ENCODE measurements at places on chromosomes 3 and 15.

- DNase-seq = no peak
- H3K4me1 ChIP-seq = peaks cover 10% of the 10 kb centered on the region
- no peak overlapping the region for H3K27ac ChIP-seq
- H3K4me3 ChIP-seq = no peak overlapping the region
- peaks cover 3% of the 10 kb centered on the region for H3K36me3 ChIP-seq
Measured at GRCh38 chr3:128359060-128359664, 107.5 kb downstream of the DNAJB8 start.

- no peak overlapping the region for H3K4me3 ChIP-seq
- no peaks in the 10 kb centered on the region for H3K27me3 ChIP-seq
- no peak overlapping the region for H3K27ac ChIP-seq
- no peak for DNase-seq
- H3K4me1 ChIP-seq = no peaks in the 10 kb centered on the region
- peaks cover 7% of the 10 kb centered on the region for H3K36me3 ChIP-seq
Measured at GRCh38 chr3:73404435-73404834, 220.3 kb downstream of the PDZRN3 start.

DNA sequence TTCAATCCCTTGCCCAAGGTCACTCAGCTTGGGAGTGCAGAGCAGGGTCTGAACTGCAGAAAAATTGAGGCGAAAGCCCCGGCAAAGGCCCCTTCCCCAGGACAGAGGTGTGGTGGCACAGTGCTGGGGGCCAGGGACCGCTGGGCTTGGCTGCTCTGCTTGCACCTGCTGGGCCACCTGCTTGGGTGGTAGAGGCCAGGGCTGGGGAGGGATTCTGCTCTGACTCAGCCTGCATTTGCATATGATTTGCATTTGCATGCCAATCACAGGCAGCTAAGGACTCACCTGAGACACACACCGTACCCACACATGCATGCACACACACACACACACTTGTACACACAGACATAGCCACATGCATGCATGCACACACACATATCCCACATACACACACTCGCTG, 9.9 kb downstream of the GRM2 start:
- H3K4me3 ChIP-seq = no peak overlapping the region
- H3K4me1 ChIP-seq = no peaks in the 10 kb centered on the region
- no peaks in the 10 kb centered on the region for H3K36me3 ChIP-seq
- H3K27ac ChIP-seq = no peak overlapping the region
- DNase-seq = no peak

DNA sequence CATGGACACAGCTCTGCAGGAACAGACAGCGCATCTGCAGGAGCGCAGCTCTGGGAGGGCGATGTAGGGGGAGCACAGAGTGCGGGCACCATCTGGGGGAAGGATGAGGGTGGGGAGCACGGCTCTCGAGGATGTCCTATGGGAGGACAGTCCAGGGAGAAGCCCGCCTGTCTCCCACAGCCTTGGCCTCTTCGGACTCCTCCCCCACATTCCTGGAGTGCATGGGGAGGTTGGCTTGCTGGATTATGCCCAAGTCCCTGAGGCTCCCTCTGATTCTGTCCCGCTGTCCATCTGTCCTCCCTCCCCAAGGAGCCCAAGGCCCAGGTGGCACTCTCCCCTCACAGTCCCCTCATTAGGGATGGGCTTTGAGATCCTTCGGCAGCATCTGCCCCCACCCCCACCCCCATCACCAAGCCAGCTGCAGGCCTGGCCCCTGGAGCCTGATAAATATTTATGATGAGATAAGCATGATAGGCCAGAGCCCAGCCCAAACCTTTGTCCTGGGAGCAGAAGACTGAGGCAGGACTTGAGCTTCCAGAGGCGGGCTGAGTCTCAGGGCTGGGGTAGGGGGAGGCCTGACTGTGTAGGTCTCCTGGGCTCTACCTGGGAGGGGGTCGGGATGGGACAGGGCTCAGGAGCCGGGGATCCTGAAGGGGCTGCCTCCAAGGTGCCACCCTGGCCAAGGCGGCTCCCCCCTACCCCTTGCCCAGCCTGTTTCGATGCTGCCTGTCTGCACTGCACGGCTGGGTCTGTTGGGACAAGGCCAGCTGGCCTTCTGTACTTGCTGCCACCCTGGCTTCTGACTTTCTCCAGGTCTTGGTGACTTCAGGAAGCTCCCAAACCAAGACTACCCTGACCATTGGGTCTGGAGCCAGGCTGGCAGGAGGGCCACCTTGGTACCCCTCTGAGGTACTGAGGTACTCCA, 28.6 kb upstream of the SEMA3F start:
- no peak for DNase-seq
- no peaks in the 10 kb centered on the region for H3K27me3 ChIP-seq
- no peak overlapping the region for H3K27ac ChIP-seq
- no peaks in the 10 kb centered on the region for H3K36me3 ChIP-seq
- H3K4me1 ChIP-seq = peaks cover 26% of the 10 kb centered on the region

DNA sequence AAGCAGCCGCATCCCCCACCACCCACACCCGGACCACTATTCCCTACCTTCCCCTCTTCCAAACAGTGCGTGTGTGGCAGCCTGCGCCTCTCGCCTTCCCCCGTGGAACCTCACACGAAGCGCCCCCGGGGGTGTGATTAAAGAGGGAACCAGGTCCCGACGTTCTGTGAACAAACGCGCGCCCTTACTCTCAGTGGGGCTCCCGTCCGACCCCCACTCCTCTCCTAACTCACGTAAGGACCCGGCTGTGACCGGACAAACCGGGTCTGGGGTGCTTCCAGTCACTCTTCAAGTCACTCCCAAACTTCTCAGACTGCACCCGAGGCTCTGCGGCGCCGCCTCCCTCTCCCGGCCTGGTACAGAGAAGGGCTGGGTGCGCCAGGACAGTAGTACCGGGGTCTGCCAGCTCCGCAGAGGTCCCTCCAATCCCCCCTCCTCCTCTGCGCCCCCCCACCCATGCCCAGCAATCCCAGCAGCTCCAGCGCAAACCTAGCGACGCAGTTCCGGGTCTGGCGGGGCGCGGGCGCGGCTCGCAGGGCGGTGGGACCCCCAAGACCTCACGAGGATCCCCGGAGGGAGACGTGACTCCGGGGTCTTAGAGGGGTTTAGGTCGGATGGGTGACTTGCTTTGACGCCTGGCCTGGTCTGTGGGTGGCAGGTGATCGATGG, 574 bp downstream of the DUOXA1 start:
- H3K27ac ChIP-seq = no peak overlapping the region
- no peak for DNase-seq
- H3K4me3 ChIP-seq = peak overlapping the region; percentile 40
- H3K27me3 ChIP-seq = peaks cover 86% of the 10 kb centered on the region

DNA sequence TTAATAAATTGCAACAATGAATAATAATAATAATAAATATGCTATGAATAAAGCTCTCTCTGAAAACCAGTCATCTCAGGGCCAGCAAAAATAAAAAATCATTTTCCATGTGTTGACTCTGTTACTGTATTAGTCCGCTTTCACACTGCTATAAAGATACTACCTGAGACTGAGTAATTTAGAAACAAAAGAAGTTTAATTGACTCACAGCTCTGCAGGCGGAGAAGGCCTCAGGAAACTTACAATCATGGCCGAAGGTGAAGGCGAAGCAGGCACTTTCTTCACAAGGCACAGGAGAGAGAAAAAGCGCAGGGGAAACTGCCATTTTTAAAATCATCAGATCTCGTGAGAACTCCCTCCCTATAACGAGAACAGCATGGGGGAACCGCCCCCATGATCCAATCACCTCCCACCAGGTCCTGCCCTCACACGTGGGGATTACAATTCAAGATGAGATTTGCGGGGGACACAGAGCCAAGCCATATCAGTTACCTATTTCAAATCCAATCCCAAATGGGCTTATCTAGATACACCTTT, 224.1 kb downstream of the IGSF11 start:
- no peak overlapping the region for H3K27ac ChIP-seq
- H3K36me3 ChIP-seq = no peaks in the 10 kb centered on the region
- DNase-seq = no peak
- H3K4me3 ChIP-seq = no peak overlapping the region
- H3K4me1 ChIP-seq = peaks cover 5% of the 10 kb centered on the region

DNA sequence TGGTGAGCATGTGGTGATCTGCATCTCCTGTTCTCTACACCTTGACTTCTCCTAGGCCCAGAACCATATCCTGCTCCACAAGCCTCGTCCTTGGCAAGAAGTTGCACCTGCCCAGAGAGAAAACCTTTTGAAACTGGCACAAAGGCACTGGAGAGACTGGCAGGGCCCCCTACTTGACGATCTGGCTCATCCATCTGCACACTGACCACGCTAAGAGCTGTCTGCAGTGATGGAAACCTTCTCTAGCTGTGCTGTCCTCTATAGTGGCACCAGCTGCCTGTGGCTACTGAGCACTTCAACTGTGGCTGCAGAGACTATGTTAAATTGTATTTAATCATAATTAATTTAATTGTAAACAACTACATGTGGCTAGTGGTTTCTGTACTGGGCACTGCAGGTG, 26.2 kb upstream of the SRP14 start:
- no peaks in the 10 kb centered on the region for H3K27me3 ChIP-seq
- H3K4me1 ChIP-seq = peaks cover 4% of the 10 kb centered on the region
- no peak for DNase-seq
- no peaks in the 10 kb centered on the region for H3K36me3 ChIP-seq
- H3K4me3 ChIP-seq = no peak overlapping the region
- H3K27ac ChIP-seq = no peak overlapping the region

DNA sequence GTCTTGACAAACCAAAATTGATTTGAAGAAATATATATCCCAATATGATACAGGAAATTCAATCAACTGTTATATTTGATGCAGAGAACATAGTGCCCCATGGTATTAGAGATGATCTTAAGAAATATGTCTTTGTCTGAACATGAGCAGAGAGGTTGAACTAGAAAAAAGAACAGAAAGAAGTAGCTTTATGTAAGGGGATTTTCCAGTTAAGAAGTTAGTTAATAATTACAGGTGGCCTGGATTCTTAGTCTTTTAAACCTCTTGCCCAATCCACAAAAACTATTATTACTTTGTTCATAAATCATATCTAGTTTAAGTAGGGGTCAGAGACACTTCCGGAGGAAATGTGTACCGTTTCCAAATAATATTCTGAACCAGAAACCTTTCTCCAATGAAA, 1186.7 kb upstream of the EPHA6 start:
- no peaks in the 10 kb centered on the region for H3K27me3 ChIP-seq
- no peak overlapping the region for H3K27ac ChIP-seq
- H3K4me3 ChIP-seq = no peak overlapping the region
- H3K36me3 ChIP-seq = no peaks in the 10 kb centered on the region
- peaks cover 3% of the 10 kb centered on the region for H3K4me1 ChIP-seq

GRCh38 chr15:39621210-39621609, 40.3 kb downstream of the THBS1 start:
- no peaks in the 10 kb centered on the region for H3K27me3 ChIP-seq
- H3K4me1 ChIP-seq = peaks cover 4% of the 10 kb centered on the region
- no peak overlapping the region for H3K27ac ChIP-seq
- H3K4me3 ChIP-seq = no peak overlapping the region
- no peak for DNase-seq

DNA sequence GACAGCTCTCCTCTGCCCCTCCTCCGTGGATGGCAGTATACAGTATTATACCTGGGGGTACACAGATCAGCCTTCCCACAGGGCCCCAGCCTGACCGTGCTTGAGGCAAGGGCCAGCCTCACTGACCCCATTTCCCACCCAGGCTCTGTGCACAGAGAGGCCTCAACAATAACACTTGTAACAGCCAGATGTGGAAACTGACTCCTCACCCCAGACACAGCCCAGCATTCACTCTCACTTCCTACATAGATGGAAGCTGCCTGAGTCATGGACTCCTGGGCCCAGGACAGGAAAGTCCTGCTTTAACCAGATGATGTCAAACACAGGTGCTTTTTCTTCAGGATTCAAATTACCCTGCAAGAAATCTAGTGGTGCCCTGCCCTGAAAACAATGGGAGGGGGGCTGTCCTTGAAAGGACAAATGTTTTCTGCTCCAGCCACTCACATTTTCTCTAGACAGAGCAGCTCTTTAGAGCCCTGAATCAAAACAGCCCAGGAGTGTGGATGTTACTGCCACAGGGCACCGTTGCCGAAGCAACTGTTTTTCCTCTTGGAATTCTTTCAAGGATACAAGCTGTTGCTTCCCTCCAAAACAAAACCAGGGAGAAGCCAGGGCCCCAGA, 16.4 kb downstream of the CCDC12 start:
- DNase-seq = no peak
- peak overlapping the region; percentile 64 for H3K4me3 ChIP-seq
- H3K27me3 ChIP-seq = no peaks in the 10 kb centered on the region
- peaks cover 71% of the 10 kb centered on the region for H3K4me1 ChIP-seq

DNA sequence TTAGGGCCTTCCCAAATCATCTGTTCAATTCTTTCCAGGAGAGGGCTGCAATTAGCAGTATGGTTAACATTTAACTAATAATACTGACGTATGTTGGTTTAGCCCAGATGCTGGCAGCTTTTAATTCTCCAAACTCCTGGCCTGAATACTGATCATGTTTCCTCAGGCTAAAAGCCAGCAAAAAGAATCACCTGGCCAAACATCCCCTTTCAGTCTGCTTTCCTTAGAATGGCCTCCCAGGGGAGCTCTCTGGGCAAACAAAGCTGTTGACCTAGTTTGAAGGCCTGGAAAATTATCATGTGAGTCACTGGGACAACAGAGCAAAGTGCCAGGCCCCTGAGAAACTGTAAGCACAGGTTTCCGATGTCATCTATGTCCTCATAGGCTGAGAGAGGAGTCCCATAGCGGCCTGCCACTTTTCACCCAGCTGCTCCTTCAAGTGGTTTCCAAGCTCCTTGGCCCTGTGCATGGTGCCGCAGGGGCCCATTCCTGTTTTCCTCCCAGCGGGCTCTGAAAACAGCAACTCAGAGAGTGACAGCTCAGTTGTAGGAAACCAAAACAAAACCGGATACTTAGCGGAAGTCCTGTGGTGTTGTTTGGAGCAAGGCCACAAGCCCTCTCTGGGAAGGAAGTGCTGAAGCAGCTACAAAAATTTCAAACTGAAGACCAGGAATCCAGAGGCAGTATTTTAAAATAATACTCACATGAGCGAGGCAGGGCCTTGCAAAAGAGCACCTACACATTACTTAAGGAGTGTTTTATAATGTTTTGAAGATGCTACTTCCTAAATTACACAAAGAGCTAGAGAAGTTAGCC, 36.5 kb upstream of the RAB11A start:
- H3K27me3 ChIP-seq = no peaks in the 10 kb centered on the region
- H3K36me3 ChIP-seq = peaks cover 2% of the 10 kb centered on the region
- peak; percentile 30 for DNase-seq
- peak overlapping the region; percentile 15 for H3K4me3 ChIP-seq
- peaks cover 51% of the 10 kb centered on the region for H3K4me1 ChIP-seq

GRCh38 chr3:141292356-141293058, 60.9 kb downstream of the PXYLP1 start:
- no peak overlapping the region for H3K27ac ChIP-seq
- H3K4me3 ChIP-seq = no peak overlapping the region
- no peak for DNase-seq

GRCh38 chr15:63260791-63261190, 16.6 kb upstream of the APH1B start:
- peaks cover 29% of the 10 kb centered on the region for H3K4me1 ChIP-seq
- no peaks in the 10 kb centered on the region for H3K27me3 ChIP-seq
- peaks cover 18% of the 10 kb centered on the region for H3K36me3 ChIP-seq
- no peak overlapping the region for H3K27ac ChIP-seq
- H3K4me3 ChIP-seq = no peak overlapping the region

GRCh38 chr3:125261031-125261430, 48.5 kb upstream of the SLC12A8 start:
- no peaks in the 10 kb centered on the region for H3K27me3 ChIP-seq
- H3K4me3 ChIP-seq = no peak overlapping the region
- peak overlapping the region; percentile 6 for H3K27ac ChIP-seq

GRCh38 chr15:67831363-67831762, 6.1 kb downstream of the SKOR1 start:
- H3K4me3 ChIP-seq = no peak overlapping the region
- no peak for DNase-seq
- H3K4me1 ChIP-seq = peaks cover 16% of the 10 kb centered on the region
- no peak overlapping the region for H3K27ac ChIP-seq
- peaks cover 81% of the 10 kb centered on the region for H3K27me3 ChIP-seq
- H3K36me3 ChIP-seq = no peaks in the 10 kb centered on the region
